ENCODE measurements at places on chromosomes 5 and 9.

GRCh38 chr5:140165101-140165922, 9.7 kb upstream of the CYSTM1 start:
- no peak for DNase-seq

GRCh38 chr5:20347334-20347733, 359.3 kb upstream of the CDH18 start:
- no peak for DNase-seq

- no peak for DNase-seq
Measured at GRCh38 chr5:89721931-89722330, 687.6 kb downstream of the CETN3 start.

- DNase-seq: no peak
Measured at GRCh38 chr5:53915120-53915519, 354.7 kb downstream of the NDUFS4 start.

DNA sequence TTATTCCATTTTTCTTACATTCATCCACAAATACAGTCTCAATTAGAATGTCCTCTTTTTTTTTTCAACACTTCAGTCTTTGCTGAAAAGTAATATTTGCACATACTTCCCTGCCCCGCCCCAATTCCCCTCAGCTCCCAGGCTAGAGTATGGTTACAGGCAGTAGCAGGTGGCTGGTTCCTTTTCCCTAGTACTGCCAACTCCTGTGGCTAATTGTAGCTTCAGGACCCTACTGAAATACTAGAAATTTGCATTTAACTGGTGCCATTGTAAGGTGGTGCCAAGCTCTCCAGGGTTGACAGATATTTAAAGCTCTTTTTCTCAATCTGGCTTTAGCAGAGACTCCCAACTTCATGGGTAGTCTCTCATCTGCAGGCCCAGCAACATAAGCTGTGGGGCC, 80.3 kb downstream of the FAM81B start:
- DNase-seq: no peak

DNA sequence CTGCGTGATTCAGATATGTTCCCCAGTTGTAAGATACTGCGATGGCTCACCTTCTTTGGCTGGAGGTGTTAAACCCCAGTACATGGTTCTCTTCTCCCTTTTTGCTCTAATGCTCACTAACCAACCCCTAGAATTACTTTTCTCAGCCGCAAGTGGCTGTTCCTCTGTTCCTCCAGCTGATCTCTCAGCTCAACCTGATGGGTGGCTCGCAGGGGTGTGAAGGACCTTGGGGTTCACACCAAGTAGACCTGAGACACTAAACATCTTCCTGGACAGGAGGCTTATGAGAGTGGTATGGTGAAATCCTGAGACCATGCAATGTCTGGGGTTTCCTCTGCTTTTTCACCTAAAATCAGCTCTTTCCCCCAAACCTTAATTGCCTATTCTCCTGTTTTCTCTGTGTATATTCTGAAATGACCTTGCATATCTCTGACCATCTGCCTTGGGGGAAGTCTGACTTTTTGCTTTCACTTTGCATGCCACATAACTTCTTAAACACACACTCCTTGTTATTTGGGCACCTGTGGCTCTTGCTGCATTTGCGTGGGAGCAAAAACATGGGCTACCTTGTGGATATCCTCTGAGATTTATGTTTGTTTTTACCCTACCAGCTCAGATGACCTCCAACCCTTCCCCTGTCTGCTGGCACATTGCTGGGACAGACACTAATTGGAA, 15.9 kb upstream of the IFNA14 start:
- no peak for DNase-seq

- peak; percentile 32 for DNase-seq
Measured at GRCh38 chr5:59842999-59843398, 50.5 kb downstream of the PDE4D start.

GRCh38 chr5:146091881-146092280, 13.5 kb downstream of the PLAC8L1 start:
- peak; percentile 16 for DNase-seq

DNA sequence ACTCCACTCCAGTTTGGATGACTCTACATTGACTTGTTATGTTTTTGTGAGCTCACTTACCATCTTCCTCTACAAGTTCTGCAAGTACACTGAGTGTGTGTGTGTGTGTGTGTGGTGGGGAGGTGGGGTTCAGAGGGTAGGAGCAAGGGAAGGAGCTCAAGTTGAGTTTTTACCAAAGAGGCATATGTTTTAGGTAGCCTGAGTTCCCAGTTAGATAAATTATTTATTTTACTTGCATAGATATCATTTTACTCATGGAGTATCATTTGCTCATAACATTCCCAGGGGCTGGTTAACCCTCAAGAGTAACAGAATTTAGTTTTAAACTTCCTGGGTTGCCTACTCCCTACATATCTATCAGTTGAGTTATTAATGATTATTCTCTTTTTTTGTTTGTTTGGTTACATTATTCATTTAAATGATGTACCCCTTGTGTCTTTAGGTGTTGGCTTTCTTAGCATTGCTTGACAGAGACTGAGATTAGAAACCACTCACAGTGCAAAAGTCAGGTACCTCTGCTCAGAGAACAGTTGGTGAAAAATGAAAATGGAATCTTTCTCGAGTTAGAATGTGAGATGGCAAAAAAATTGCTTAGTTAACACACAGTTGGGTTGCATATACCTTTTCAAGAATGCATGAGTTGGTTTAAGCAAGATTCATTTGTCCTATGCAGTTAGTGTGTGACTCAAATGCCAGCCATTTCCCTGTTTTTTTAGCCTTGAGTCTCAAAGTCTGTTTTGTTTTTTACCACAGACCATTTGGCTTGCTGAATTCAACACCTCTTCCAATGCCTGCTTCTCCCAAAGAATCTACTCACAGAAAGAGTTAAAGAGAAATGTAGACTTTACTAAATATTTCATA, 29.2 kb downstream of the TNFSF8 start:
- DNase-seq: peak; percentile 74

DNA sequence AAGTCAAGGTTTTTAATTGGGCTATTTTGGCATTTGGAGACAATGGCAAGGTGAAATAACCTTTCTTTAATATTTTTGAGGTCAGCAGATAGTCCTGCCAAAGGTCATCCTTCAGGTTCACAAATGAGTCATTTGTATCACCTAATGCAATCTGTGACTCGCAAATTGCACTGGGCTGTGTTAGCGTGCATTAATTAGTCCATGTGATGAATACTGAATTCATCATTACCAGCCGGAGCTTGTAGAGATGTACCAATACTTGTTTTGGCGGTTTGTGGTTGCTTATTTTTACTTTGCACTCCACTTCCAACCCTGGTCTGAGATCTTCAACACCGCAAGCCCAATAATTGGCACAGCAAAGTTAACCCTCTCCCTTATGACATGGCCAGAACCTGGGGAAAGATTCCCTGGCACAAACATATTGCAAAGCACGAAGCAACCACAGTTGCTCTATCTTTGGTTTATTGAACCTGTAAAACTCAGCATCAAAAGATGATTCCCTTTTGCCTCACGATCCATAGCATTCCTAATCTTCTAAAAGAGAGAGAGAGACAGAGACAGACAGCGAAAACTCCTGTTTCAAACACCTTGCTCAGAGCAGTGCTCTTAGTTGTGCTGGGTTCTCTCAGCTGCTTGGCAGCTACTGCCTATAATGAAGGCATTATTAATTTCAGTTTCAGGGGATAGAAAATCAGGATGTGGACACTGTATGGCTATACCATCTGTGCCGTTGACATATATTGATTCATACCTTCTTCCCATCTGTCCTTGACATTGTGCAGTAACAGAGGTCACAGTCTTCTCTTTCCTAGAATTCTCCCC, 178.1 kb downstream of the EBF1 start:
- no peak for DNase-seq

DNA sequence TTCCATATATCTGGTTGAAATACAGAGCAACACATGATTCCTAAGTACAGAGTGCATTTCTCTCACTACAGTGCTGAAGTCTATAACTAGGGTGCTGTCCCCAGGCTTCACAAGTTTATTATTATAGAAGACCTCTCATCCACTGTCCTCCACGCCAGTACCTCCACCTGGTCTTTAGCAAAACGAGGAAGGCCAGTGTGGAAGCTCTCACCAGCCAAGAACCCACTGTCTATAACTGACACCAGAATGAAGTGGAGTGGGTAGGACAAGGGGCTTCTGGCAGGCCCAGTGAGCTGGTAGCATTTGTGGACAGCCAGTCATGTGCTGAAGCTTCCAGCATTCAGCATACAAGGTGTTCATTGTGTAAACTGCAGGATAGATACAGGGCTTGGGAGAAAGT, 430.7 kb downstream of the GADD45G start:
- DNase-seq: no peak

- DNase-seq: peak; percentile 10
Measured at GRCh38 chr5:58501778-58502417, 10.7 kb downstream of the GAPT start.

DNA sequence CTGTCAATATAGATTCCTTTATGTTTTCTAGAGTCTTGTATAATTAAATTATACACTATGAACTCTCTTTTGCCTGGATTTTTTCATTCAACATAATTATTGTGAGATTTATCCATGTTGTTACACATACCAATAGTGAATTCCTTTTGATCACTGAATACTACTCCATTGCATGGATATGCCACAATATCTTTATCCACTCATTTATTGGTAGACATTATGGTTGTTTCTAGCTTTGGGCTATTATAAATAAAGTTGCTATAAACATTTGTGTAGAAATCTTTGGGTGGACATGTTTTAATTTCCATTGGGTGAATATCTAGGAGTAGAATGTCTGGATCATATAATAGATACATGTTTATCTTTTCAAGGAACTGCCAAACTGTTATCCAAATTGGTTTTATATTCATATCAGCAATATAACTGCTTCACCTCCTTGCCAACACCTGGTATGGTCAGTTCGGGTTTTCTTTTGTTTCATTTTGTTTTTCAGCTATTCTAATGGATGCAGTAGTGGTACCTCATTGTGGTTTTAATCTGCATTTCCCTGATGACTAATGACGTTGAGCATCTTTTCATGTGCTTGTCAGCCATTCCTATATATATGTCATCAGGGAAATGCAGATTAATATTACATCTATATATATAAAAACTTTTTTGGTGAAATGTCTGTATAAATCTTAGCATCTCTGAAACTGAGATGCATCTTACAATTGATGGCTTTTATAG, 32.1 kb upstream of the TCF7 start:
- DNase-seq: peak; percentile 29

DNA sequence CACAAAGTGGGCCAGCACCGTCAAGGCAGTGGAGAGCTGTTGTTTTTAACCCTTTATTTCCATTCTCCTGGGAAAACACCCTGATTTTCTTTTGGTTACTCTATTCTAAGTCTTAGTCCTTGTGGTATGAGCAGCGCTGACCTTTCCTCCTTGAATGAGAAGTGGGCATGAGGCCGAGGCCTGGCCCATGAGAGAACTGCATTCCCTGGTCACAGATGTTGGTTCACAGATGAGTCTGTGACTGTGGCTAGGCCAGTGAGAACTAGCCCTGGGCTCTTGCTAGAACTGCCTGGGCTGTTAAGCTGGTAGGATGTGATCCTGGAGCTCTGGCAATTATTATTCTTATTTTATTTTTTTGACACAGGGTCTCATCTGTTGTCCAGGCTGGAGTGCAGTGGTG, 71.7 kb upstream of the KLF9 start:
- no peak for DNase-seq

- no peak for DNase-seq
Measured at GRCh38 chr5:172799416-172799815, 28.4 kb upstream of the DUSP1 start.

- no peak for DNase-seq
Measured at GRCh38 chr9:97769208-97769607, 72.1 kb upstream of the XPA start.

DNA sequence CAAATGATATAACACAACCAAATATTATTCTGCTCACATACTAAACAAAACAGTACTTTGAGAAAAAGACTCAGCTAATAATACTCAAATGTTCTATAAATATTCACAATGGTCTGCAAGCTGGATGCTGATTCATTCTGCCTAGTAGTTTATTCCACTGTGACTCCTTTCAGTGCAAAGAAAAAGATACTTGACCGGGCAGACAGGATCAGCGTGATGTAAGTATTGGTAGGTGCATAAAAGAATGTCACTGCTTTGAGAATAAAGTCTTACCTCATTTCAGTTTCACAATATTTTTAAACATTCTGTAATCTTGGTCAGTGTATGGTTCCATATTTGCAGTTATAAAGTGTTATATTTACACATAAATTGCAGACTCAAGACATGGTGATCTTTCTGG, 223.0 kb upstream of the NUDT12 start:
- DNase-seq: peak; percentile 54

DNA sequence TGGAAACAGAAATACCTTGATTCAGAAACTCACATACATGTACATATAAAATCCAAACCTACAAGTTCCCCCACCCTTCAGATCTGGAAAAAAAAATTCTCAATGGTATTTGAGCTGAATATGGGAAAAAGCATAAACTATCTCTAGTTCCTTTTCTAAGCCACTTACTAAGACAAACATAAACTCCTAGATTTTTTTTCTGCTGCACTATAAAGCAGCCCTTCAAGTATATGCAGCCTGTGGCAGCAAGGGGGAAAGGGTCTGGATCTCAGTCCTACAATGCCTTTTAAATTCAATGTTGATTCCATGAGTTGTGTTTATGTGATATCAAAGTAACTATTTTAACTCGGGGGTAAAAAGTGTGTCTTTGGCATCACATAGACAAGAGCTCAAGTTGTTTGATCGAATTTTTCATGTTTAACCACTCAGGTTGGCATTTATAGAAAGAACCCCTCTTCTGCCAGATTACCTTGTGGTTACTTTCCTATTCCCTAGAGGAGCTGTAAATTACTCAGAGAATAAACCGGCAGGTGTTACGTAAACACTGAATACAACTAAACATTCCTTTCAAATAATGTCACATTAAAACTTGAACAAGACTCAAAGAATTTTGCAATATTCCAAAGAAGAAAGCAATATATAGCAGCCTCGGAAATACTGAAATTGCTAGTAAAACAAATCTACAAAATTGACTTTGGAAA, 91.8 kb upstream of the FER start:
- DNase-seq: peak; percentile 76

DNA sequence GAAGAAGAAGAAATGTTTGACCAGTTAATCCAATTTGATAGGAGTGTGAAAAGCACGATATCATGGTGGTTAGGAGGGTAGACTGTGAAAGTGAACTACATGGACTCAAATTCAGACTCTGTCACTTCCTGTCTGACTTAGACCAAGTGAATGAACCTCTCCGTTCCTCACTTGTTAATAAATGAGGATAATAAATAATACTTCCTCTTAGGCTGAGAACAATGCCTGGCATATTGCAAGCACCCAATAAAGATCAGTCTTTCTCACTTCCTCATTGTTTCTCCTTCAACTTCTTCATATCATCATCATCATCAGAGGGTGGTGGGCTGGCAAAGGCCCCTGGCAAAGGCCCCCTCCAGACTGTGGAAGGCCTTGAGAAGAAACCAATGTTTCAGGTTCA, 148.7 kb downstream of the CDK5RAP2 start:
- DNase-seq: no peak
